ENCODE measurements at places on chromosomes 4 and X.

- no peak for DNase-seq
Measured at GRCh38 chrX:47611926-47612325, 7.7 kb downstream of the SYN1 start.

DNA sequence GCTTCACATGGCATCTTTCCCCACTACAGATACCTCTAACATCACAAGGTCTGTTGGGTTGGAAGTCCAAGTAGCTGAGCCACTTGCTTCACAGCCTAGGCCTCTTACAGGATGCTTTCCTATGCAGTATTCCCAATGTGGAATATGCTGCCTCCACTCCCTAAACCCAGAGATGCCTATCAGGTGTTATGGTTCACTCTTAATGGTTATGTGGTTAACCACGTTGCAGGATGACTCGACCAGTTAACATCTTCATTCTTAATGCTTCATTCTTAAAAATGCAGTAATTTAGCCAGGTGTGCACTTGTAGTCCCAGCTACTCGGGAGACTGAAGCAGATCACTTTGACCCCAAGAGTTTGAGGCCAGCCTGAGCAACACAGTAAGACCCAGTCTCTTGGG, 24.2 kb downstream of the HAUS3 start:
- no peak for DNase-seq

DNA sequence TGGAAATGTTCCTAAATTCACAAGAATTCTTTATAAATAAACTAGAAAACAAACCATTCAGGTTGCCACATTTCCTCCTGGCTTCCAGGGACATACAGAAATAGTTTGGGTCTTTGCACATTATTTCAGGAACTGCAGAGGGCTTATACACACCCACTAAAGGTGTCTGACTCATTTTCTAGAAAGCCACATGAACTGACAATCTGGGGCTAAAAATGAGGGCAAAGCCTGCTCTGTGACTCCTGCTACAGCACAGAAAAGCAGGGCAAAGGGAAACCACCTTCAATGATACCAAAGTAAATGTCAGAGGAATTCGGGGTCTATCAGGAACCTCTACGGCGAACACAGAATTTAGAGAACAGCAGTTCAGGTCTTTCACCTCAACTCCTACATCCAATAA, 112.2 kb upstream of the MAP3K15 start:
- DNase-seq, result no peak

DNA sequence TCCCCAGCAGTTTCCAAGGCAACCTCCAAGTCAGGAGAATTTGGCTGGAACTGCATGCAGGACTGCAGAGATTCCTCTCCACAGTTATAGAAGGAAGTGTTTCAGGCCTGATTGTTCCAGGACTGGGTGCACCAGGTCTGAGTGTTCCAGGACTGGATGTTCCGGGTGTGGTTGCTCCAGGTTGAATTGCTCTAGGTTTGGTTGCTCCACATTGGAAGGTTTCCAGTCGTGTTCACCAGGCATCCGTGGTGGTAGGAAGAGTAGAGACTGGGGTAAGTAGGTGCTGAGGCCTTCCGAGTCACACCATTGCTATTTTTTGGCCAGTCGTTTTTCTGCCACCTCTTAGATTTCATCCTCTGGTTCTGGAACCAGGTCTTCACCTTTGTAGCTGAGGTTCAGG, 105.4 kb downstream of the MSN start:
- no peak for DNase-seq

- DNase-seq, result no peak
Measured at GRCh38 chr4:74032064-74032463, 6.4 kb downstream of the CXCL3 start.

GRCh38 chrX:65578346-65578745, 43.8 kb upstream of the LAS1L start:
- no peak for DNase-seq

- peak; percentile 60 for DNase-seq
Measured at GRCh38 chr4:35151816-35152572, 1092.3 kb downstream of the ARAP2 start.

DNA sequence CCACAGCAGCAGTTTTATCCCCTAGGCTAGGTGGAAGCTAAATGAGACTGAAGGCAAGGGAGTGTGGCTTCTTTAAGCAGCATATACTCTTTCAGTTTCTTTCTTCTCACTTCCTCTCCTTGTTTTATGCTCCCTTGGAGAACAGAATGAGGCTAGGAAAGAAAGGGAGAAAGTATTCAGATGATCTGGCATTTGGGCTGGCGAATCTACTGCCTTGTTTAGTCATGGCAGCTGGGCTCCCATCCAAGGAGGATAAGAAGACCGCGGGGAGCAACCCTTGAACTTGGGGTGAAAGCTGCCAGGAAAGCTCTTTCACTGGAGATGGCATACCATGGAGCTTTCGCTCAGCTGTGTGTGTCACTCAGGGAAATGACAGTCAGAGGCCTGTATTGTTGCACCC, 72.1 kb downstream of the ARHGEF38 start:
- no peak for DNase-seq

- no peak for DNase-seq
Measured at GRCh38 chr4:87224141-87224923, 3.9 kb upstream of the KLHL8 start.

- peak; percentile 9 for DNase-seq
Measured at GRCh38 chrX:43676971-43677572, 21.0 kb downstream of the MAOA start.

- no peak for DNase-seq
Measured at GRCh38 chr4:14607001-14607400, 395.3 kb upstream of the CPEB2 start.

- peak; percentile 33 for DNase-seq
Measured at GRCh38 chrX:3548765-3549391, 164.6 kb downstream of the PRKX start.

DNA sequence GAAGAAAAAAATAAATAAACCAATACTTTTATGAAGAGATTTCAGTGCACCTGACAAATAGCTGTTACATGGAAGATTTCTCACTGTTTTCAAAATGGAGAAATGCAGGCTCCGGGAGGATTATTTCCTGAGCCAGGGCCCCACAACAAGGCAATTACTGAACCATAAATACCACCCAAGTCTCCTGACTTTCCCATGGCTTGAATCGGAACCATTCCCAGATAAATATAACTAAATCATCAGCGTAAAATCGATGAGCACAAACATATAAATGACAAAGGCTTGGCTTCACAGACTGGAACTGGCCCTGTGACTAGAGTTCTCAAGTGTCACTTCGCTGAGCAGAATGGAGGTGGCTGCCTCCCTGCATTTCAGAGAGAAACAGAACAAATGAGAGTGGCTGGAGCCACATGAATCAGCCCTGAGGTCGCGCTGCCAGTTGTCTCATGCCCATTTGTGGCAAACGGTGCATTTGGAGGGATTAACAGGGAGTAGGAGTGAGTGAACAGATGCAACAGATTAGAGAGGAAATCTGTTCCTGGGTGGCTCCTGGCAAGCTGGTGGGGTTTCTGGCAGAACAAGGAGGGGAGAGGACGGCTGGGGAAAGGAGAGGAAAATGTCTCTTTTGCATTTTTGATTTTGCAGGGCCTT, 57.3 kb upstream of the STIM2 start:
- peak; percentile 86 for DNase-seq

DNA sequence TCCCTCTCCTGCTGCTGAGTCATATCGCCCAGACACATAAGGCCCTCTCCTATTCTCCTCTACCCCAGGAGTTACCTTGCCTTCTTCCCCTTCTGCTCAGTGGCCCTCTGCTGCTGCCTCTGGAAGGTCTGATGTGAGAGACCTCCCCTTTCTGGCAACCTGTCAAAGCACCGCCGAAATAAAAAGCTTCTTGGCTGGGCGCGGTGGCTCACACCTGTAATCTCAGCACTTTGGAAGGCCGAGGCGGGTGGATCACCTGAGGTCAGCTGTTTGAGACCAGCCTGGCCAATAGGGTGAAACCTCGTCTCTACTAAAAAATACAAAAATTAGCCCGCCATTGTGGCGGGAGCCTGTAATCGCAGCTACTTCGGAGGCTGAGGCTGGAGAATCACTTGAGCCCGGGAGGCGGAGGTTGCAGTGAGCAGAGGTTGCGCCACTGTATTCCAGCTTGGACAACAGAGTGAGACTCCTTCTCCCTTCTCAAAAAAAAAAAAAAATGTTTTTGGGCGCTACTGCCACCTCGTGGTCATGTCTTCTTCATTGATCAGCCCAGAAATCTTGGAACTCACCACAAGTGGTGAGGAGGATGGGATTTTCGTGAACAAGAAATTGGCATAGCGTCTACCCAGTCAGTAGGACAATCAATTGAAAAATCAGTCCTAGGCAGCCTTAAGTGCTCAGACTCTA, 8.6 kb upstream of the ZXDA start:
- DNase-seq, result no peak

- peak; percentile 46 for DNase-seq
Measured at GRCh38 chr4:10582059-10582686, 102.4 kb downstream of the CLNK start.

- no peak for DNase-seq
Measured at GRCh38 chr4:169225812-169226211, 44.9 kb downstream of the SH3RF1 start.

GRCh38 chr4:113692809-113693411, 68.6 kb downstream of the CAMK2D start:
- no peak for DNase-seq

DNA sequence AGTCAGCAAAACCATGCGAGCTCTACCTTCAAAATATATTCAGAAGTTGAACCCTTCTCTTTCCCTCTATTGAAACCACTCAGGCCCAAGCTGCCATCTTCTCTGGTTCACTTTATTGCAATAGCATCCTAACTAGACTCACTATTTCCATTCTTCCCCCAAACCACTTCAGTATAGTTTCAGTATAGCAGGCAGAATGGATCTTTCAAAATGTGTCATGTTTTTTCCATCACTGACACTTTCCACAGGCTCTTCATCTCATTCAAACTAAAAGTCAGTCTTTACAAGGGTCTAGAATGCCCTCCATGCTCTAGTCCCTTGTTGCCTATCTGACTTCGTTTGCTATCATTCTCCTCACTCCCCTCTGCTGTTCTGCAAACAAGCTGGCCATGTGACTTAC, 274.4 kb downstream of the IDS start:
- no peak for DNase-seq

DNA sequence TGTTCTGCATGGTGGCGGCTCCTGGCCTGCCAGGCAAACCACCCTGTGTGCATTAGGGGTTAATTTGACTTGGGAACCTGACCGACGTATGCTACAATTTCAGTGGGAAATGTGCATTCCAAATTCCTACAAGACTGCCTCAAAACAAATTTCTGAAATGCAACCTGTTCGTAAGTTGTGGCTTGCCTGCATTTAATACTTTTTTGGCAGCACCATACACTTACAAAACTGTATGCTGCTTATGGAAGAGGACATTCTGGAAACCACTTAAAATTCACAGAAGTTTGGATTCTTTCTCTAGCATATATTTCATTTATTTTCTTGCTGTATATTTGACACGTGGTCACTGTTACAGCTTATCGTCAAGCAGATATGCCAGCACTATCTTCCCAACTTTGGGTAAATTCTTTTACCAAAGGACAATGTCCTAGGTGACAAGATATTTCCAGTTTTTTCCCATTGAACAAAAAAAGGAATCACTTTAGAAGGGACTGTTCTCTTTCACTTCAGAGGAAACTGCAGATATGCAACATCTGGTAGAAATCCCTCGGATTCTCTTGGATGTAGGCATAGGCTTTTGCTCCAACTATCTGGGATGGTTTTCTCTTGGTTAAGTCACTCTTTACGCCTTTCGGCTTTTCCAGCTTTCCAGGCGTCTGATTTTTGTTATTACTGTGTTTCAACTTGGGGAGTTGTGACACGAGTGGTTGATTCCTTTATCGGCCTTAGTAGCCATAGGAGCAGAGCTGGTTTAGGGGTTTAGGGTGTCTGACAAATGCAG, 9.7 kb upstream of the TENM3 start:
- no peak for DNase-seq

DNA sequence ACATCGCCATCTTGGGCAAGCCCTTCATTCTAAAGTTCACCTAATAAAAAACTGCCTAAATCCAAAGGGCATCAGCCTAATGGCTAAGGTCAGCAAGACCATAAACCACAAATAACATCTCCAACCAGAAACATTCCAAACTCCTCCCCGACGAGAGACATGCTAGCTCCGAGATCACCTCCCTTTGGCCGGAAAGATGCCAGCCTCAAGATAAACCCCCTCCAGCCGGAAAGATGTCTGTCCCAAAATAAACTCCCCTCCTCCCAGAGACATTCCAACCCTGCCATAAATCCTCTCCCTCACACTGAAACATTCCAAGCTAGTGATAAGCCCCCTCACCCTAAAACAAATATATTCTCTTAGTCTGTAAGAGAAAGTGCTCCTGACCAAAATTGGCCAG, 13.3 kb upstream of the DYNLT3 start:
- DNase-seq, result no peak

- DNase-seq, result no peak
Measured at GRCh38 chr4:3529363-3529762, 2.9 kb downstream of the LRPAP1 start.

- no peak for DNase-seq
Measured at GRCh38 chr4:21801661-21802385, 146.7 kb downstream of the KCNIP4 start.

GRCh38 chrX:148958901-148959300, 458.5 kb downstream of the AFF2 start:
- DNase-seq, result no peak

DNA sequence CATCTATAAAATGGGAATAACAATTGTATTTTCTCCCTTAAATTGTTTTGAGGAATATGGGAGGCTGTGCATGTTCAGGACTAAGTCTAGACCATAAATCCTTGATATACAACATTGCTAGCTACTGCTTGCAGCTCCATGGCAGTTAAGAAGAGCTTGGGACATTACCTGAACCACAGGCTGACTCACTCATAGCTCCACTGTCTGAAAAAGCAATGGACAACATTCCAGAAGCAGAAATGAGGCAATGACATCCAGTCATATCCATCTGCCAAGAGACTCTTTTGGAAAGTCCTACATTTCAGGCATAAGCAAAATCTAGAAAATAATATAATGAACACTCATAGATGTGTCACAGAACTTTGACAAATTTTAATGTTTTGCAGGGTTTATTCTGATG, 167.3 kb upstream of the LEF1 start:
- DNase-seq, result no peak

DNA sequence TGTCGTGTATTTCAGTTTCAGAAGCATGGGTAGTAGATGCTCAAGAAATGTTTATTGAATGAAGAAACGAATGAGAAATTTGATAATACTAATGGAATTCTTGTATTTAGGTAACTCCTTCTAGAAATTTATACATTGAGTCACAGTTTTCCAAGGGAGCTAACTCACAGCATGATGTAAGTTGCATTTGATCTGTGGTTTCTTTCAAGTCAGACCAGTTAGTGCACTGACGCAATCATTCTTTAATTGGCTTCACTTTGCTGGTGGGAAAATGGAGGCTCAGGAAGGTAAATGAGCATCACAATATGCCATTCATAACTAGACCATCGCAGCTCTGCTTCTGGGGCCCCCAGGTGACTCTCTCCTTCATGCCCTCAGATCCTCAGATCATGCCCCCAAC, 17.3 kb upstream of the CWH43 start:
- no peak for DNase-seq

All from D341Med (cell line).